ENCODE measurements at places on chromosomes 5 and 9. TPM values are rescaled to one million over a fixed set of nuclear protein-coding genes. Genes with fewer than 3 reads are reported as not detected.

Gene TSSK1B
- 0.26 TPM for total RNA-seq

Gene CER1
- total RNA-seq = not detected

Gene SURF6
- 11.1 TPM for total RNA-seq

GRCh38 chr5:6446042-6446441 is 2.6 kb upstream of the UBE2QL1 start:
- no peak for DNase-seq

DNA sequence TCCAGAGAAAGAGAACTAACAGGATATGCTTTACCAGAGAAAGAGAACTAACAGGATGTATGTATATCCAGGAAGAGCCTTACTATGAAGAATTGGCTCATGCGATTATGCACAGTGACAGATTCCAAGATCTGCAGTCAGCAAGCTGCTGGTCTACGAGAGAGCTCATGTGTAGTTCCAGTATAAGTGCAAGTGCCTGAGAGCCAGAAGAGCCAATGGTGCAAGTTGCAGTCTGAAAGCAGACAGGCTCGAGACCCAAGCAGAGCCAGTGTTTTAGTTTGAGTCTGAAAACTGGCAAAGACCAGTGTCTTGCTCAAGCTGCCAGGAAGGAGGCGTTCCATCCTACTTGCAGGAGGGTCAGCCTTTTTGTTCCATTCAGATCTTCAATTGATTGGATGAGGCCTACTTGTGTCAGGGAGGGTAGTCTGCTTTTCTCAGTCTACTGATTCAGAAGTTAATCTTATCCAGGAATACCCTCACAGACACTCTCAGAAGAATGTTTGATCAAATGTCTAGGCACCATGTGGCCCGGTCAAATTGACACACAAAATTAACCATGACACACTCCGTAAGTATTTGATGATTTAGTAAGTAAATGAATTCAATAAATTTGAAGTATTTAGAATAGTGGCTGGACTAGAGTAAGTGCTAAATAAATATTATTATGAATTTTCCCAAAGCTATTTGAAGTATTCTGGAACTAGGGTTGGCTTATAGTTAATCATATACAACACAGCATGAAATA is 372.1 kb upstream of the SGCD start:
- DNase-seq = no peak

GRCh38 chr5:122940890-122941289 is 95.5 kb downstream of the SNX24 start:
- DNase-seq = peak; percentile 10

- DNase-seq = no peak
Observed at GRCh38 chr5:982377-983237, 26.0 kb upstream of the NKD2 start.
